H1 (cell line): ENCODE measurements at places on chromosomes 11 and 22. TPM values are rescaled to one million over a fixed set of nuclear protein-coding genes. Genes with fewer than 3 reads are reported as not detected.

Gene HOATZ
- total RNA-seq, result not detected in 2 replicates

Gene PYGM
- 9.6 and 9.7 TPM in 2 replicates for total RNA-seq

Gene MAPK8IP2
- 5.5 and 6.7 TPM in 2 replicates for total RNA-seq

Gene OR51E2
- not detected in 2 replicates for total RNA-seq

Gene DBX1
- total RNA-seq, result not detected in 2 replicates

Gene ZFTA
- total RNA-seq, result 33.8 and 34.0 TPM in 2 replicates

Gene VWCE
- total RNA-seq, result 12.3 and 14.5 TPM in 2 replicates

Gene BIK
- 2.1 and 3.3 TPM in 2 replicates for total RNA-seq

- H3K4me3 ChIP-seq, result no peak overlapping the region
- H3K27me3 ChIP-seq, result no peaks in the 10 kb centered on the region
- H3K27ac ChIP-seq, result no peak overlapping the region
- H3K36me3 ChIP-seq, result no peaks in the 10 kb centered on the region
- H3K4me1 ChIP-seq, result peaks cover 3% of the 10 kb centered on the region
These were observed 693.7 kb downstream of the OPCML start for GRCh38 chr11:132838627-132839026.

DNA sequence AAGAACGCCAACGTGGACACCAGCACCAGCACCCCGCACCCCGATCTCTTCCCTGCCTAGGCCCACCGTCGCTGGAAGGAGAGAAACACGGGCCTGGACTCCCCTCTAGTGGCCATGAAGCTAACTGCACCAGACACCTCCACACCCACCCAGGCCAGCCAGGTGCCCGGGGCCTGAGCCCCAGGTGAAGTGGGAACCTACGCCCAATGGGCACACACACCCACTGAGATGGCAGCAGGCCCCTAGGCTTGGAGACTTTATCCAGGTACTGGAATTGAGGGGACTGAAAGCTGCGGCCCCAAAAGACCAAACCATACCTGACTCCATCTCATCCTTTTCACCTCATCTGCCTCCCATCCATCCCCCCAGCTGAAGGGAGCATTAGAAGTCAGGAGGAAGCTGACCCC is 81.0 kb downstream of the BUD13 start:
- no peak overlapping the region for H3K27ac ChIP-seq
- no peak overlapping the region for H3K4me3 ChIP-seq
- peak; percentile 95 for DNase-seq
- no peaks in the 10 kb centered on the region for H3K36me3 ChIP-seq
- H3K27me3 ChIP-seq, result no peaks in the 10 kb centered on the region

GRCh38 chr22:39263626-39264348 is 19.0 kb upstream of the PDGFB start:
- H3K27ac ChIP-seq, result no peak overlapping the region
- DNase-seq, result no peak
- H3K36me3 ChIP-seq, result no peaks in the 10 kb centered on the region
- H3K4me1 ChIP-seq, result no peaks in the 10 kb centered on the region
- no peak overlapping the region for H3K4me3 ChIP-seq
- no peaks in the 10 kb centered on the region for H3K27me3 ChIP-seq

- no peak overlapping the region for H3K27ac ChIP-seq
- no peaks in the 10 kb centered on the region for H3K4me1 ChIP-seq
- no peaks in the 10 kb centered on the region for H3K27me3 ChIP-seq
- no peaks in the 10 kb centered on the region; the same call in none of the 2 replicates for H3K36me3 ChIP-seq
These were observed 47.0 kb upstream of the ALKBH3 start for GRCh38 chr11:43833657-43834073.

DNA sequence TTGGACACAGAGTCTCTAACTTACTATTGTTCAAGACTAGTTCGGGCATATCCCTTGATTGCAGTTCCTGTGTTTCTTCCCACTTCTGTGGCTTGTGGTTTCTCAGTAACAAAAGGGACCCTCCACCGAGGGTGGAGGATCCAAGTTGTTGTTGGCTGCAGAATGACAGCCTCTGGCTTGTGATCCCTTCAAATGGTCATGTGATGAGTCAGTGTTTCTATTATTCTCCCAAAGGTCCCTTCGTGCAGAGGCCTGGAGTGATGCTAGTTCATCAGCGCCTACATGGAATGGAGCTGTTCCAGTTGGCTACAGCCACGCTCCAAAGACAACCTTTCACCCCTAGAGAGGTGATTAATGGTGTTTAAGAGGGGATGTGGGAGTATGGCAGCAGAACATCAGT is 2.6 kb upstream of the VWCE start:
- peaks cover 1% of the 10 kb centered on the region for H3K27me3 ChIP-seq
- peaks cover 29% of the 10 kb centered on the region for H3K36me3 ChIP-seq
- H3K27ac ChIP-seq, result no peak overlapping the region

- no peaks in the 10 kb centered on the region for H3K27me3 ChIP-seq
- no peak for DNase-seq
- H3K4me1 ChIP-seq, result peaks cover 3% of the 10 kb centered on the region; the same call in 1 of the 2 replicates
- H3K4me3 ChIP-seq, result no peak overlapping the region
- no peak overlapping the region for H3K27ac ChIP-seq
- H3K36me3 ChIP-seq, result no peaks in the 10 kb centered on the region
These were observed 25.2 kb upstream of the KCNJ11 start for GRCh38 chr11:17413414-17414316.

DNA sequence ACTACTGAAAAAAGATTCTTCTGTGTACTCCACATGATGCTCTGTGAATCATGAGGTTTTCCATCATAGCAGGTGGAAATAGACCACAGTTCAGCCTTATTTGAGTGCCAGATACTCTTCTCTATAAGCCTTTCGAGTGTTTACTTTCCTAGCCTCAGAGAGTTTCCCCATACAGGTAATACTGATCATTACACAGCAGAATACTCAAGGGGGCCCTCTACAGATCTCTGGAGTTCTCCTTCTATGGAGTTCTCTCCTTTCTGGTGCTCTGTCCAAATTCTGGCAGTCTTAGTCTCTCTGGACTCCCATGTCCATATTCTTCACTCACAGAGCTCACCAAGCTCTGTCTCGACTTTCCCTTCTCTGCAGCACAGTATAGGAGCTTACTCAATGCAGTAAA is 175.7 kb upstream of the CARD18 start:
- H3K27ac ChIP-seq, result no peak overlapping the region
- DNase-seq, result no peak
- H3K4me1 ChIP-seq, result no peaks in the 10 kb centered on the region
- H3K36me3 ChIP-seq, result no peaks in the 10 kb centered on the region
- H3K27me3 ChIP-seq, result no peaks in the 10 kb centered on the region

GRCh38 chr11:18650859-18651557 is 16.9 kb upstream of the SPTY2D1 start:
- DNase-seq, result peak; percentile 66
- no peaks in the 10 kb centered on the region for H3K36me3 ChIP-seq
- no peaks in the 10 kb centered on the region for H3K4me1 ChIP-seq

DNA sequence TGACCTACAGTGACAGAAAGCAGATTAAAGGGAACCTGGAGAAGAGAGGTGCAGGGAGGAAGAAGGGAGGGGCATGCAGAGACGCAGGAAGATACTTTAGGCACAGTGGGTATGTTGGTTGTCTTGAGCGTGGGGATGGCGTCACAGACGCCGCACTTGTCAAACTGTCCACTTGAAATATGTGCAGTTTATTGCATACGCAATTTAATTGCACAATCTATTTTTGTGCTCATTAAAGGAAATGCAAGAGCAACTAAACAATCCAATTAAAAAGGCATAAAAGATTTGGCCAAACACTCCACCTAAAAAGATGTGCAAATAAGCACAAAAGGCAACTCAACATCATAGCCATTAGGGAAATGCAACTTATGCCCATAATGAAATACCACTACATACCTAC is 16.8 kb downstream of the GNB1L start:
- no peaks in the 10 kb centered on the region for H3K36me3 ChIP-seq
- H3K27me3 ChIP-seq, result no peaks in the 10 kb centered on the region
- no peaks in the 10 kb centered on the region; the same call in 1 of the 2 replicates for H3K4me1 ChIP-seq
- H3K4me3 ChIP-seq, result no peak overlapping the region
- no peak for DNase-seq

DNA sequence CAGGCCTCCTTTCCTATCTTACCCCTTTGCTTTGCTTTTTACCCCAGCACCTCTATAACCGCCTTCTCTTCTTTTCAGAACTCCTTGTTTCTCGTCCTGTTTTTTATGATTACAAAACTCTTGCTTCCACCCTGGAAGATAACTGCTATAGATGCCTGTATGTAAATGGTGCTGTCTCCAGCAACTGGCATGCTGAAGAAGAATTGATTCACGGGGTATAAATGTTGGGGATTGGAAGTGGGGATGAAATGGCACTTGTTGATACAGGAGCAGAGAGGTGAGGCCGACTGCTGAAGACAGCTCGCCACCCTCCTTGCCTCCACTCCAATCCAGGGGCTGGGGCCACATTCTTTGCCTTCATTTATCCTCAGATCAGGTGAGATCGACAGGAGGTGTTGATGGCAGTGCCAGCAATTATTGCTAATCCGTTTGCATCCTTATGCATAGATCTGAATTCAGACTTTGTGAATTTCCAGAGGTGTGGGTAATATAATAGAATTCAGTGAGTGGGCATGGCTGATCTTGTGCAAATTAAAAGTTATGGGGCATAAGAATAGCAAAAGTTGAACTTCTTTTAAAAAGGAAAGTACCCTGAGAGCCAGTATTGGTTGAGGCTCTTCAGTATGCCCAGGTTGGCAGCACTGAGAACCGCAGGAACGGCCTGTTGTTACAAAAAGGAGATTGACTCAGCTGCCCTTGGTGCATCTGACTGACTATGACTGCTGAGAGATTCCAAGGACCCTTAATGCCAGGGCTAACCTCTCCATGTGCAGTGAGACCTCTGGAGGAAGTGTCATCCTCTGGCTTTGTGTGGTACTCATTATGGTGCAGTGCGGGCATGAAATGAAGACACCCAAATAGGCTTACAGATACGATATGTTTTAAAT is 5.3 kb downstream of the NEAT1 start:
- H3K4me1 ChIP-seq, result peaks cover 20% of the 10 kb centered on the region
- no peaks in the 10 kb centered on the region for H3K27me3 ChIP-seq
- no peak overlapping the region for H3K27ac ChIP-seq
- DNase-seq, result no peak
- H3K4me3 ChIP-seq, result no peak overlapping the region
- no peaks in the 10 kb centered on the region for H3K36me3 ChIP-seq

DNA sequence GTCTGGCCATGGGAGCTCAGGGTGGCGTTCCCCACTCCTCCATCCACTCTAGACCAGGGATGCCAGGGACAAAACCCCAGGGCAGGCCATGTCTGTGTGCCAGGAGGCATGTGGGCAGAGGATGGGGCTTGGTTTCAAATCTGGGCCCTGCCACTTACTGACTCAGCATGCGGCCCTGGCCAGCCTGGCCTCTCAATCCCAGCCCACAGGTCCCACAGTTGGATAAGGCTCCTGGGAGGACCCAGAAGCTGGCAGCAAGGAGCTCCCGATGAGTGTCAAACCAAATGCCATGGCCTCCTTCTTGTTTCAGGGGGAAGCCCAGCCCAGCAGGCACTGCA is 1290.4 kb downstream of the BRD1 start:
- H3K27ac ChIP-seq, result no peak overlapping the region
- H3K36me3 ChIP-seq, result no peaks in the 10 kb centered on the region
- H3K4me3 ChIP-seq, result no peak overlapping the region
- no peaks in the 10 kb centered on the region for H3K27me3 ChIP-seq
- DNase-seq, result no peak

DNA sequence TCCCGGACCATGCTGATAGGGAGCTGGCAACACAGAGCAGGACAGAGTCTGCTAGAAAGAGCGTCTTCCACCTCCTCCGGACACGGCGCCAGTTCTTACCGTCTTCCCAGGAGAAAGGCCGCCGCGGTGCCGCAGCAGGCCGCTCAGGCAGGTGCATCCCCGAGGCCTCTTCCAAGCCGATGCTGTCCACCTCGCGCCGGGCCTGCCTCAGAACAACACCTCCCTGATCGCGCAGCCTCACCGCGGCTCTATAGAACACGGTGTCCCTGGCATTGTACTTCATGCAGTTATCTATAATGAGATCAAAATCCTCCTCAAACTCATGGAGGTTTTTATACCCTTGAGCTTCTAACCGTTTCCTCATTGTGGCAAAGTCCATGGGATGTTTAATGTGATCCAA is 30.0 kb downstream of the BRD1 start:
- H3K27me3 ChIP-seq, result no peaks in the 10 kb centered on the region
- no peak for DNase-seq
- peaks cover 16% of the 10 kb centered on the region; the same call in 1 of the 2 replicates for H3K36me3 ChIP-seq

DNA sequence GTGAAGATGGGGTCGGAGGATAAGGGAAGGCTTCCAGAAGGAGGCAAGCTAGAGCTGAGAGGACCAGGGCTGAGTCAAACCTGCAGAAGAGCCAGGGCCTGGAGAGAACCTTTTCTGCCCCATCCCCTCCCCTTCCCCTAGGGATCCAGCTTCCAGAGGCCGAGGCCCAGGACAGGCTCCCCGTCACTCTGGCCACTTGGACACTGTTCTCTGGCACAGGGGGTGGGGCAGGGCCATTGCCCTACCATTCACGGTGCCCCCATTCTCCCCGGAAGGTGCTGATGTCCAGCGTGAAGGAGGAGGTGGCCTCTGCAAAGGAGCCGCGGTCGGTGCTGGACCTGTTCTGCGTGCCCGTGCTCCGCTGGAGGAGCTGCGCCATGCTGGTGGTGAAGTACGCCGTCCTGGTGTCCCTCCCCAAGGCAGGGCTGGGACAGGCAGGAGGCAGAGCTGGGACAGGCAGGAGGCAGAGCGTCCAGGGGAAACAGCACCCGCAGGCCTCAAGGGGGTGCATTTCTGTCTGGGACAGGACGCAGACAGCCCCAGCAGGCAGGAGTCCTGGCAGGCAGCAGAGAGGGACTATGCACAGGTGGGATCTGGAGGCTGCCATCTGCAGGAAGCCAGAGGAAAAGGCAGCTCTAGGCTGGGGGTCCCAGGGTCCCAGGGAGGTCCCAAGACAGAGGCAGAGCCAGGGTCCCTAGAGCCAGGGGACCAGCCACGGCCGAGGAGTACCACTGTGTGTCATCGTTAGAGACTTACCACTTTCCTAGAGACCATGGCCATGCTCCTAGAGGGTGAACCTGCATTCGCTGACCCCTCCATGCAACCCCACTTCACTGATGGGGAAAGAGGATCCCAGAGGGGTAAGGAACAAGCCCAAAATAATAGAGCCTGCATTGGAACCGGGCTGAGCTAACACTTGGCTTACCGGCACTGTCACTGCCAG is 25.8 kb upstream of the SLC22A12 start:
- H3K4me3 ChIP-seq, result no peak overlapping the region
- DNase-seq, result peak; percentile 73
- H3K4me1 ChIP-seq, result peaks cover 14% of the 10 kb centered on the region
- H3K36me3 ChIP-seq, result no peaks in the 10 kb centered on the region

GRCh38 chr11:32015427-32015826 is 75.4 kb upstream of the RCN1 start:
- no peak for DNase-seq
- no peaks in the 10 kb centered on the region for H3K27me3 ChIP-seq
- H3K36me3 ChIP-seq, result no peaks in the 10 kb centered on the region

DNA sequence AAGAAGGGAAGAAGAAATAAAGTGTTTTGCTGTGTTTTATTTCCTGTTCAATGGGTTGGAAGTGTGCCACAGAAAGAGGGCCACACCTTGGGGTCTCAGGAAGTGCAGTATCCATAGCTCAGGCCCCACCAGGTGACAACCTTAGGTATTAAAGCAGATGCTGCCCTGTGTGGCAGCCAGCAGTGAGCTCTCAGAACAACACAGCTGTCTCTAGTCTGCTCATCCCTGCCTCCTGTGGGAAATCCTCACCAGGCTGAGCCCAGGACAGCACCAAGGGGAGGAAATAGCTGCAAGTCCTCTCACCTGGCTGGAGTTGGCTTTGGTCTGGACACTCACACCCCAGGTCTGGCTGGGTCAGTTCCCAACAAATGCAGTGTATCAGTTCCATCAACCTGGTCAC is 25.1 kb downstream of the ARL14EP start:
- H3K4me3 ChIP-seq, result no peak overlapping the region
- no peak overlapping the region for H3K27ac ChIP-seq
- no peak for DNase-seq
- no peaks in the 10 kb centered on the region for H3K36me3 ChIP-seq
- no peaks in the 10 kb centered on the region for H3K27me3 ChIP-seq
- no peaks in the 10 kb centered on the region for H3K4me1 ChIP-seq

- H3K4me1 ChIP-seq, result no peaks in the 10 kb centered on the region
- H3K27me3 ChIP-seq, result no peaks in the 10 kb centered on the region
- no peaks in the 10 kb centered on the region for H3K36me3 ChIP-seq
- no peak for DNase-seq
These were observed 24.5 kb upstream of the TNRC6B start for GRCh38 chr22:40153192-40153591.
